ENCODE measurements at places on chromosomes 2 and 18.

DNA sequence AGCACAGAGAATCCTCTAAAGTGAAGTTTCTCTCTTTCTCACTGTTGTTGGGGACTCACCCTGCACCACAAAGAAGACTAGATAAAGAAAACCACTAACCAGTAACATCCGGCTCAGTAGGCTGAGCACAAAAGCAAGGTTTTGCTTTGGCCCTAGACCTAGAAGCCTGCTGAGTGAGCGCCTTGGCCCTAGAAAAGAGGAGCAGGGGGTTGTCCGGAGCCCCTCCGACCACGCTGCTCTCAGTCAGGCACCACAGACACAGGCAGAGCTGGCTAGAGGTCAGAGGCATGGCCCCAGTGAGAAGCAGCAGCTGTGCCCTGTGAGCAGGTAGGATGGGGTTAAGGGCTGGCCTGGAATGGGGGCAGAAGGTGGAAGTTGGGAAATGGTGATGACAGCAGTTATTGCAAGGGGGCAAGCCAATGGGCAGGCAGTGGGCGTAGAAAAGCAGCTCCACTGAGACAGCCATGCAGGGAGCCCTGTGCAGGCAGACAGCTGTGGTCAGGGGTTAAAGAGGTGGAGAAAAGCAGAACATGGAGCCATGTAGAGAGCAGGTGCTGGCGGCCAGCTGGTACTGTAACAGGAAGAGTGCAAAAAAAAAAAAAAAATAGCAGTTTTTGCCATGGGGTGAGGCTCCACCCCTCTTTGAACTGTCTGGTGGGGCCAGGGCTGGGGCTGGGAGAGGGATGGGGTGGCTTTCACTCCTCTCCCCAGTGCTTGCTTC is 36.9 kb upstream of the SLC14A1 start:
- DNase-seq: peak; percentile 24

DNA sequence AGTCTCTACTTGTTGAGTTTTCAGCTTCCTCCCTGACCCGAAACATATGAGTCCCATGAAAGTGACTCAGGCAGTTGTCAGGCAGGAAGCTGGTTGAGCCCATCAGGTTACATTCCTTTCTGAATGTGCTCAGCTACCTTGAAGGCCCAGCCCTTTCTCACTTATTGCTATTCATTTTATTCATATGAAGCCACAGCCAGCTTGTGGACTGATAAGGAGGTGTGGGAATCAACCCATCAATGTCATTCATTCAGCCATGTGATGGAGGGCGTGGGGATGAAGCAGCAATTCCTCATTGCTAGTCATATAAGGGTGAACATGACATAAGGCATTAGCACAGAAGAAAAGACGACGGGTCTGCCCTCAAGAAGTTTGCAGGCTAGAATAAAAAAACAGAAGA is 5.3 kb upstream of the VPS4B start:
- DNase-seq: no peak

- DNase-seq: no peak
Observed at GRCh38 chr2:20176760-20177159, 48.2 kb downstream of the SDC1 start.

- no peak for DNase-seq
Observed at GRCh38 chr2:99861376-99861760, 281.0 kb downstream of the AFF3 start.

GRCh38 chr2:75020476-75020875 is 62.0 kb downstream of the POLE4 start:
- no peak for DNase-seq

- no peak for DNase-seq
Observed at GRCh38 chr2:239726091-239726591, 299.0 kb downstream of the NDUFA10 start.

GRCh38 chr18:31149351-31149750 is 13.3 kb downstream of the DSC1 start:
- no peak for DNase-seq

DNA sequence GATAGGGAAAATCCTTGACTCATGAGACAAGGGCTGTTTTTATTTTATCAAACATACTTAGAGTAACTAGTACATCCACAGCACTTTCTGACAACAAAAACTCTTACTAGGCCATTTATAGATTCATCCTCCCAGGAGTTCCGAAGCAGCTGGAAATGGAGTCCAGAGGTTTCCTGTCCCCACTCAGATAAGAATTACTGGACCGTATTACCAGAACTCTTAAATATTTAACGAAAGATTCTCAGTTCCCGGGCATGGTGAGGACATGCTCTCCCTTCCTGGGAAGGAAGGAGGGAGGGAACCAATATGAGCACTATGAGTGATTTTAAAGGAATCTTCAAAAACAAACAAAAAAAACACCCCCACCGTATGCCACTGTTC is 41.2 kb downstream of the AKAIN1 start:
- no peak for DNase-seq

DNA sequence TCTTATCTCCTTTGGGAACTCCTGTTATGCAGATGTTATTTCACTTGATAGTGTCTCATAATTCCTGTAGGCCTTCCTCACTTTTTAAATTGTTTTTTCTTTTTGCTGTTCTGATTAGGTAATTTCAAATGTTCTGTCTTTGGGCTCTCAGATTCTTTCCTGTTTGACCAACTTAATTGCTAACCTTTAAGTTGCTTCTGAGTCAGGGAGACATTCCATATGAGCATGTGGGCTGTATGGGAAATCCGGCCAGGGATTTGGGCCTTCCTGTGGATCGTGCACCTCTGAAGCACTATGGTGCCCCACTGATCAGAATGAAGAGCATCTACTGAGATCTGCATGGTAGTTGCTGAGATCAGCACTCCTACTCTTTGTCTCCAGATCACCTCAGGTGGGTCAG is 44.7 kb upstream of the REEP1 start:
- no peak for DNase-seq

GRCh38 chr2:6506859-6507258 is 358.8 kb downstream of the CMPK2 start:
- no peak for DNase-seq

DNA sequence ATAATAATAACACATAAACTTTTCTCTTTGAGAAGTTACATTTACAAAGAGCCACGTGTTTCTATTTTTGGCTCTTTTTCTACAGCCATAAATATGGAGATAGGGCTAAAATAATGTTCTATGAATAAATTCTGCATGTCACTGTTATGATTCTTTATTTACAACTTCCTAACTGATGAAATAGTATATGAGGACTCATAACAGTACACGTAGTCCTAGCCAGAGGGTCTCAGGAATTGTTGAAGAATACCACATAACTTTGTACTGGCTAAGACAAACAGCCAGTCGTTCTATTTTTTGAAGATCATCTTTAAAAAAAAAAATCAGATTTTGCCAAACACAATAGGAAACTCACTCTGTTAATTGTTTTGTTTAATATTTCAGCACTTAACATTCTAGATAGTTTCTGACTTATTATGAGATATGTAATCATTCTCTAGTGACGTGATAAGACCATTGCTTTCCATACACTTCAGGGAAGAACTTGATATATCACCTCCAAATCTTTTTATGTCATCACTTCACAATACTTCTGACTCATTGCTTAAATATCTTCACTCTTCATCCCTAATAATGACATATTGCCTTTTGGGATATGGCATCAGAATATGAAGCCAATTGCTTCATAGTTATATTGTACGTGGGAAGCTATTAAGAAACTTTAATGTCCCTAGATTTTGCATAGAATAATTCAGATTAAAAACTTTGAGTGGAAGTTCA is 256.1 kb downstream of the XIRP2 start:
- no peak for DNase-seq

- DNase-seq: no peak
Observed at GRCh38 chr2:83991992-83992391, 467.1 kb downstream of the SUCLG1 start.

DNA sequence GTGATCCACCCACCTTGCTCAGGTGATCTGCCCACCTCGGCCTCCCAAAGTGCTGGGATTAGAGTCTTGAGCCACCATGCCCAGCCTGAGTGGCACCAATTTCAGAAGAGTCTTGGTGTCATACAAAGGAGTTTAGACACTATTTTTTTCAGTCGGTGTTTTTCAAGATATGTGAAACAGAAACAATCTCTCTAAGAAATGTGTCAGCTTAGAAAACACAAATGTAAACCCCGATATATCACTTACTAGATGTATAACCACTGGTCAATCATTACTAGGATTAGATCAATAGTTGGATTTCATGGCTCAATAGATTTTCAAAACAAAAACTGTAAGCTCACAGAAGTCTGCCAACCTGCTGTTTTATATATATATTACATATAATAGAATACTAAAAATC is 67.2 kb upstream of the FRZB start:
- no peak for DNase-seq

DNA sequence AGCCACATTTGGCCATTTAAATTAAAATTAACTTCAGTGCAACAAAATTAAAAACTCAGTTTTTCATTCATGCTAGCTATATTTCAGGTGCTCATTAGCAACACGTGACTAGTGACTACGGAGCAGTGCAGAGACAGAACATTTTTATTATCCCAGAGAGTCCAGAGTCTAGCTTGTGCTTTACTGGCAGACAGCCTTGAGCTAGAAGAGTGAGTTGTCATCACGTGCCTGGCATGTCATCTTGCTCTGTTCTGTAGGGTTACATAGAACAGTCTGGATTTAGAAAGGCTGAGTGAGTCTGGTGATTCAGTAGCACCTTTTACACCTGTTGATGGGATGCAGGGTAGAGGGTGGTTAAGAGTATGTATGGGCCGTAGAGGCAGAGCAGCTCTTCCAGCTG is 136.9 kb upstream of the IL1R2 start:
- no peak for DNase-seq

DNA sequence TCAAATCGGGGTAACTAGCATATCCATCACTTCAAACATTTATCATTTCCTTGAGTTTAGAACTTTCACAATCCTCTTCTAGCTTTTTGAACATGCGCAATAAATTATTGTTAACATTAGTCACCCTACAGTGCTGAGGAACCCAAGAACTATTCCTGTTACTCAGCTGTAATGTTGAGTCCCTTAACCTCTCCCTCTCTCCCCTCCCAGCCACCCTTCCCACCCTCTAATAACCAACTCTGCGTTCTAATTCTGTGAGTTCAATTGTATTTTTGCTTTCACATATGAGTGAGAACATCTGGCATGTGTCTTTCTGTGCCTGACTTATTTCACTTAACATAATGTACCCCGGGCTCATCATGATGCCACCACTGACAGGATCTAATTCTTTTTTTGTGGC is 78.6 kb upstream of the RANBP2 start:
- DNase-seq: no peak

- DNase-seq: no peak
Observed at GRCh38 chr2:213157242-213157641, 5.8 kb upstream of the IKZF2 start.

GRCh38 chr2:197601726-197602125 is 73.7 kb downstream of the RFTN2 start:
- no peak for DNase-seq

DNA sequence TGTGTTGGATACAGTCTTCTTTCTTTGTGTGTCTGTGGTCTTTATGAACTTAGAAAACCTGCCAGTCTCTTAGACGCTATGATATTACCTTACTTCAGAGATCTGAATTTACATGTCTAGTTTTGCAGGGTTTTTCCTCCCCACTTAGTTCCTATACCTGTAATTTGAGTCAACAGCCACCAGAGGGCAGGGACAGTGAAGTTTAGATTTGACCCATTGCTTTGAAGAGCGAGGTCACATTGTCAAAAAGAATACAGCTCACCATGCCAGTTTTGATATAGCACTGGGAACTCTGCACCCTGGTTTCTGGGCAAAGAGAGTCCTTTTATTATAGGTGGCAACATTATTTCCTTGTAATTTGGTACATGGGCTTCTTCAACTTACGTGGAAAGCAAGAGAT is 102.3 kb downstream of the MAPK4 start:
- DNase-seq: no peak

DNA sequence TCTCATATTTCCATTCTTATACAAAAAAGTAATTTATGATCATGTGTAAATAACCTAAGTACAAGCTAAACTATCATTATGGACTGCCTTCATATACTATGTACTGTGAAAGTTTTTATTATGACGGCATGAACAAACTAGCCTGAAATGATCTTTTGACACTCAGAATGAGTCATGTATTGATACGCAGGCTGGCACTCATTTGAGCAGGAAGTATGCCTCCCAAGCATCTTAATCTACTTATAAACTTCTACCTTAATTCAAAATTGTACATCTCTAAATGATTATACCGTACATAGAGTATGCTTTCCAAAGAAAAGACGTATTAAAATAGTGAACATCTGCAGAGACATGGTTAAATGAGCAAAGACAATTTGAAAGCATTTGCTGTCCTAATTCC is 207.1 kb upstream of the SPOPL start:
- no peak for DNase-seq

DNA sequence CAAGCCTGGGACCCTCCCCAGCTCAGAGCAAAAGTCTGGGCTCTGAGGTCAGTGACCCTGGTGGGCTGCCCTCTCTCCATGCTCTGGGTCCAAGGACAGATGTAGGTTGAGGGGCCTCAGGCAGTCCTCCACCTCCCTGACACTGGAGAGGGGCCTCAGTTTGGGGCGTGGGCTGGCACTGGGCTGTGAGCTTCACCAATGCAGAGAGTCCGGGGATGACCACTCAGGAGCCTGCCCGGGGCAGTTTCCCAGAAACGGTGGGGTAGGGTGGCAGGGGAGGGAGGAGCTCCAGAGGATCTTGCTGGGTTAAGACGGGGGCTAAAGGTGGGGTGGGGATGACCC is 40.5 kb upstream of the SMAD7 start:
- no peak for DNase-seq

- DNase-seq: no peak
Observed at GRCh38 chr18:76167410-76167809, 327.6 kb downstream of the ZNF516 start.

DNA sequence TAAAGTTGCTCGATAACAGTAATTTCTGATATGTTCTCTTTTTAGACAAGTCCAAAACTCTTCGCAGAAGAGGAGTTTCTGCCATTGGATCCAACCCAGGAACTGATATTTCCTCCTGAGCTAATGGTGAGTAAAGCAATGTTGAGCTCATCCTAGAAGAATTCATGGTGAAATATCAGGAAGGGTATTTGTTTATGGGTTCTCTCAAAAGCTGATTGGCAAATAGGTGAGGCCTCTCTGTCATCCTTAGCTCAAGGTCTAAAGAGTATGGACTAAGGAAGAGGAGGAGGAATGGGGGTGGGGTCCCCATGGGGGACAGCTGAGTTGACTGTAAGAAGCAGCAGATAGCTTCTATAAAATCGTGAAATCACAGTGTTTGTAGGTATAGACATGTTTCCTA is 18.2 kb downstream of the AOX1 start:
- no peak for DNase-seq

- no peak for DNase-seq
Observed at GRCh38 chr2:107687073-107687472, 139.6 kb upstream of the RGPD4 start.

Measured in activated CD4-positive, CD25-positive, alpha-beta regulatory T cell treated with anti-CD3 and anti-CD28 coated beads, Interleukin-2, amount 50 U/mL, for 16 hours (primary cell).